ENCODE measurements at places on chromosomes 4 and X. TPM values are rescaled to one million over a fixed set of nuclear protein-coding genes. Genes with fewer than 3 reads are reported as not detected.

The TENT5D gene
- total RNA-seq = not detected

The RBM46 gene
- not detected for total RNA-seq

The SPARCL1 gene
- total RNA-seq = not detected

The SPANXC gene
- total RNA-seq = not detected

The SFRP2 gene
- total RNA-seq = not detected

The HTN3 gene
- total RNA-seq = not detected

The DTHD1 gene
- total RNA-seq = not detected

The PF4V1 gene
- total RNA-seq = not detected

DNA sequence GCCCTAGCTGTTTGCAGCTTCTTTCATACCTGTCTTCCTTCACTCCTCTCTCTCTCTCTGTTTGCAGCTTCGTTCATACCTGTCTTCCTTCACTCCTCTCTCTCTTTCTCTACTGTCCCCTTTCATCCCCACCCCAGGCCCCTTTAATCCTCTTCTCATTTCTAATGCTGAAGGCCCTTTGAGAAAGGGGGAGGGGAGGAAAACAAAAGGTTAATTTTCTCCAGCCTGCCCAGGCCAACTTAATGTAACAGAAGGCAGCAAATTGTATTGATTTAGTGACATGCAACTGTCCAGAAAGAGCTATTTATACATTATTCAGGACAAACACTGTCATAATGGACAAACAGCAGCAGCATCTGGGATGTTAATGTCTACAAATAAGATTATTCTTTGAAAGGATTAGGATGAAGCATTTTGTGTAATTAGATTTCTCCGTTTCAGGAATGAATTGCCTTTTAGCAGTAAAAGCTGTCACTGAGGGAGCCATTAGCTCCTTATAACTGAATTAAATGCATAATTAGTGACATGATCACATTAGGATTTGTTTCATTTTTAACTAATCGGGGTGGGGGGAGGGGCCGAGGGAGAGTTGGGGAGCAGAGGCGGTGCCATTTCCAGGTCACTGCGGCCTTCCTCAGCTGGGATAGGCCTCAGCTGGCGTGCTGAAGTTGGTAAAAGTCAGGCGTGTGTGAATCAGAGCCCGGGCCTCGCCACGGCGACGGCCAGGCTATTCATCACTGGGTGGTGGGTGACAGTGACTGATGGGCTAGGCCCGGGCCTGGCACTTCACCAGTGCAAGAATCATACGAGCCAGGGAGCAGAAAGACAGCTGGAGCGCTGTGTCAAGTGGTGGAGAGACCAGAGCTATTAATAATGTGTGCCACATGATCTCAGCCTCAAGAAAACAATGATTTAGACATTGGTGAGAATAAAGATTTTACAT, 174.5 kb downstream of the NKX6-1 start:
- no peak for DNase-seq

DNA sequence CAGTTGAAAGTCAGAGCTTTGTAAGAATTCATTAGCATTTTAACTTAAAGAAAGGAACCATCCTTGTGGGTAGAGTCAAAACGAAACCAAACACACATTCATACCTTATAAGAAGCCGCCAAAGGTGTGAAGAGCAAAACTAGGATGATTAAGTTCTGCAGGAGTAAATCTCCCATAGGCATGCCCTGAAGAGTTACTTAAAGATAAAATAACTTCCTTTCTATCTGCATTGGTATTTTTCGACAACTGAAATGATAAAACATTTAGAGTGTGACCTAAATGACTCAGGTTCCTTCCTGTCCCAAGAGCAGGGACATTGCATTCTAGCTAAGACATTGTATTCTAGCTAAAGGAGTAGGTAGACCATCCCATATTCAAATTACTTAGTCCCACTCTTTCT, 75.3 kb downstream of the BCOR start:
- DNase-seq = no peak

DNA sequence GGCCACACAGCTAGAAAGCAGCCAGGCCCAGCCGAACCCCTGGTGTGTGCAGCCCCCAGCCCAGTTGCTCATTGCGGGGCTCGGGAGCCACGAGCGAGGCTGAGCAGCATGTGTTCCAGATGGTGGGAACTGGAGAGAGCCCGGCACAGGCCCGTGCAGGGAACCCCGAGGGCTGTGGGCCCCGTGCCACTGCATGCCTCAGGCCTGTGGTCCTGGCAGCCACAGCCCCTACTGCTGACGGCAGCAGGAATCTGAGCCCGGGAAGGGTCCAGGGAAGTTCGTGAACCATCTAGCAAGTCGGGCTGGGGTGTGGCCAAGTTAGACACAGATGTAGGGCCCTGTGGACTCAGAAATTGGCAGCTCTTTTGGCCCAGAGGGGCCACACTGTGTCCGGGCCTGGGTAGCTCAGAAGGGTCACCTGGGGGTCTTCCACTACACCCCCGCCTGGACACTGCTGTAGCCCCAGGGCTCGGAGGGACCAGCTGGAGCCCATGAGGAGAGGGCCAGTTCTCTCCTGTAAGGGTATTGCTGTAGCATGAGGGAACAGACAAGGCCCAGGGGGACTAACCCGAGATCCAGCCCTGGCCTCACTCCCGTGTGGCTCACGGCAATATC, 12.1 kb downstream of the HTRA3 start:
- no peak for DNase-seq

DNA sequence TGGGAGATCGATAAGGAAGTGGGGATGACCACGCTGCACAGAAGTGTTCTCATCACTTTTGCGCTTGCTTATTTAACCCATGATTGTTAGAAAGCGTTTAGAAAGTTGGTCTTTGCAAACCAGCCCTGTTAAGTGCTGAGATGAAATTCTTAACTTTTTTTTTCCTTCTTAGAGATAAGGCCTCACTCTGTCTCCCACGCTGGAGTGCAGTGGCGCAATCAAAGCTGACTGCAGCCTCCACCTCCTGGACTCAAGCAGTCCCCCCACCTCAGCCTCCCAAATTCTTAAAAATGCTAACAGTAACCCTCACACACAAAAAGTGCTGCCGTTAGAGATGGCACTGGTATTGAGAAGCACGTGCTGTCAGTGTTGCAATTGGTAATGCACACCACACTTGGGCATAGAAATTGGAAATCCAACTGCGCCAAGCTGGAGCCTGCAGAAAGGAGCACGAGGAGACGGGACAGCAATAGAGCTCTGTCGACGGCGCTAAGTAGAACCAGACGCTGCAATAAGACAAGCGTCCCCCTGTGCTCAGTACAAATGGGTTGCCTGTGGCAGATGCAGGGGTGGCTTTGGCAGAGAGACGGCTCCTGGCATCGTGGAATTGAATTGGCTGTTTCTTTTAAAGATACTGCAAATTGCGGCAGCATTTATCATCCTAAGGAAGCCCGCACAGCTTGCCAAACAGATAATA, 113.4 kb downstream of the TBL1X start:
- DNase-seq = no peak

GRCh38 chrX:34653811-34654210, 3.3 kb downstream of the TMEM47 start:
- DNase-seq = peak; percentile 56

- DNase-seq = no peak
Observed at GRCh38 chr4:57588557-57588956, 478.4 kb upstream of the IGFBP7 start.

DNA sequence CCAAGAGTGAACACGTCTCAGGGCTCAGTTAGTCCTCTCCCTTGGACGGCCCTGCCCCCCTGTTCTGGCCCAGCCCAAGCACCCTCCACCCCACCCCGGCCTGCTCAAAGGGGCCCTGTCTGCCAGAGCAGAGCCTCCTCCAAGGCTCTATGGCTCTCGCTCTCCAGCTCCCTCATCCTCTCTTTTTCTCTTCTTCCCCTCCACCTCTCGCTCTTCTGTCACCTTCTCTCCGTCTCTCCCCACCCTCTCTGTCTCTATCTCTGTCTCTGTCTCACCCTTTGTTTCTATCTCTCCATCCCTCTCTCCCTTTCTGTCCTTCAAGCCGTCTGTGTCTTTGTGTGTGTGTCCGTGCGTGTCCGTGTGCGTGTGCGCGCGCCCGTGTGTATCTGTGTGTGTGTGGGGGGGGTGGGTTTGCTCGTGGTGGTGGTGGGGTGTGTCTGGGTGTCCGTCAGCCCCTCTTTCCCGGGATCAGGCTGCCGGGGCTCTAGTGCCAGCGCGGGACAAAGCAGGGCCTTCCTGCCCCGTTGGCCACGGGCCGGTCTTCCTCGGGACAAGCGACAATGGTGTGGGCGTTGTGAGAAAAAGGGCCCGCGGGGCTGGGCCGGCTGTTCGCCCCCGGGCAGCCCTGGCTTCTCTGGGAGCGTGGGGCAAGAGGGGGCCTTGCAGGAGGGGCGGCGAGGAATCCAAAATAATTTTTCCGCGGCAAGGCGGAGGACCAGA, 8.7 kb downstream of the FRG2 start:
- DNase-seq = no peak

DNA sequence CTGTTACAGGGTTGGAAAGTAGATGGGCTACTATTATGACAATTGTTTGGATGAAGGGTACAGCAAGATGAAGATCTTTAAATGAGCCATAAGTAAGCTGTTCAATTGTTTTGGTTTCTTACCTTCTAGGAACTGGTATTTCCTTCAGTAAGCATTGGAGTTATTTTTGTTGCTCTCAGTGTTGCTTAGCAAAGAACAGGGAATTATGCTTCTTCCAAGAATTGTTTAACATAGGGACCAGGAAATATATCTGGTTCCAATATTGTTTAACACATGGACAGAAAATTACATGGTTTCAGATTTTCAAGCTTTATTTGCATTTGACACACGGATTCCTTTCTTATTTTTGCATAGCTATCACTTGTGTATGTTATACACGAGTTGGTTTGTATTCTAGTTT, 1999.0 kb downstream of the ARAP2 start:
- DNase-seq = no peak

DNA sequence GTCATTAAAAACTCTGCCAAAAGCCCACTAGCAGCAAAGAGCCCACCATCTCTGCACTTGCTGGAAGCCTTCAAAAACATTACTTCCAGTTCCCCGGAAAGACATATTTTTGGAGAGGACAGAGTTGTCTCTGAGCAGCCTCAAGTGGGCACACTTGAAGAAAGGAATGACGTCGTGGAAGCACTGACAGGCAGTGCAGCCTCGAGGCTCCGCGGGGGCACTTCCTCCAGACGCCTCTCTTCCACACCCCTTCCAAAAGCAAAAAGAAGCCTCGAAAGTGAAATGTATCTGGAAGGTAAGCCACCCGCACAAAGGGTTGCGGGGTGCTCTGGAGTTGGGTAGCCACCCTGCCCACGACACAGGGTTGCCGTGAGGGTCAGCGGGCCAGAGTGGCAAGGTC, 25.9 kb downstream of the OFD1 start:
- DNase-seq = no peak

DNA sequence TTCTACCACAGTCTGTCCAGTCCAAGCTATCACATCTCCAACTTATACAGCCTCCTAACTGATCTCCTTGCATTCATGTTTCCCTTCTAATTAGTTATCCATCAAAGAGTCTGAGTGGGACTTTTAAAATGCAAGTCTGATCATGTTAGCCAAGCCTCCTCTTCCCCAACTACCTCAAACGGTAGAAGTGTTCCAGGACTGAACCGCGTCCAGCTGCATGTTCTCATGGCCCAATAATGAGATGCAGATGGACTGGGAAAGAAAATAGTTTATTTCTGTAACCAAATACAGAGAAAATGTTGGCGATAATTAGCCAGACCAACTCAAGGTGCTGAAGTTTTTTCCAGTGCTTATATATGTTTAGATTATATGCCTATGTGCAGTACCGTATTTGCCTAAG, 46.6 kb upstream of the PPP1R2C start:
- DNase-seq = no peak

- no peak for DNase-seq
Observed at GRCh38 chr4:99586797-99587196, 12.2 kb downstream of the MTTP start.

- peak; percentile 38 for DNase-seq
Observed at GRCh38 chr4:6908432-6909112, 1.1 kb upstream of the TBC1D14 start.

DNA sequence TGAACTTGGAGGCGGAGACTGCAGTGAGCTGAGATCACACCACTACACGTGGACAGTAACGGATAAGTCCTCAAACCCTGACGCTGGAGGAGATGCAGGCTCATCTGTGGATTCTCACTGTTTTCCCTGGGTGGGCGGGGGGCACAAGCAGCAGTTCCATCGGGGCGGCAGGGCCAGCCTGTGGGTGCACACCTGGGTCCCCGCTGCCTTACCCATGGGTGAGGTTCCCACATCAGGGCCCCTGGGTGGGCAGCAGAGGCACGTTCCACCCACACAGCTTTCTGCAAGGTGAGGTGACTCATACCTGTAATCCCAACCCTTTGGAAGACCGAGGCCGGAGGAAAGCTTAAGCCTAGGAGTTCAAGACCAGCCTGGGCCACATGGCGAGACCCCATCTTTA, 56.6 kb upstream of the MXD4 start:
- no peak for DNase-seq

DNA sequence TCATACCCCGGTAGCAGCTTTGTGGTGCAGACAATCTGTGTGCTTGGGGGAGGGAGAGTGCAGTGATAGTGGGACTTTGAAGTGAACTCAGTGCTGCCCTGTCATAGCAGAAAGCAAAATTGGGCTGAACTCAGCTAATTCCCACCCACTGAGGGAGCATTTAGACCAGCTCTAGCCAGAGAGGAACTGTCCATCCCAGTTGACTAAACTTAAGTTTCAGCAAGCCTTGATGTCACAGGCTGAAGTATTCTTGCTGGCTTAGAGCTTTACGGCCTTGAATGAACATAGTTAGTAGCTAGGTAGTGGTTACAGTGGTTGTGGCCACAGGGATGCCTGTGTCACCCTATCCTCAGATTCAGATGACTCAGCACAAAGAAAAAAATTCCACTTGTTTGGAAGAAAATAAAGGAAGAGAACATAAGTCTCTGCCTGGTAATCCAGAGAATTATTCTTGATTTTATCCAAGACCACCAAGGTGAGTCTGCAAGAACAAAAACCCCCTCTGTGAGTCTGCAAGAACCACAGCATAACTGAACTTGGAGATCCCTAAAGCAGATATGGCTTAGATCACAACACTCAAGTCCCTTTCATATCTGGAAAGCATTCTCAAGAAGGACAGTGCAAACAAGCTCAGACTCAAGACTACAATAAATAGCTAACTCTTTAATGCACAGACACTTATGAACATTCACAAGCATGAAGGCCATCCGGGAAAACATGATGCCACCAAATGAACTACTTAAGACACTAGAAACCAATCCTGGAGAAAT, 39.4 kb downstream of the ADH7 start:
- DNase-seq = no peak

GRCh38 chr4:86449746-86450588, 90.1 kb upstream of the MAPK10 start:
- no peak for DNase-seq

DNA sequence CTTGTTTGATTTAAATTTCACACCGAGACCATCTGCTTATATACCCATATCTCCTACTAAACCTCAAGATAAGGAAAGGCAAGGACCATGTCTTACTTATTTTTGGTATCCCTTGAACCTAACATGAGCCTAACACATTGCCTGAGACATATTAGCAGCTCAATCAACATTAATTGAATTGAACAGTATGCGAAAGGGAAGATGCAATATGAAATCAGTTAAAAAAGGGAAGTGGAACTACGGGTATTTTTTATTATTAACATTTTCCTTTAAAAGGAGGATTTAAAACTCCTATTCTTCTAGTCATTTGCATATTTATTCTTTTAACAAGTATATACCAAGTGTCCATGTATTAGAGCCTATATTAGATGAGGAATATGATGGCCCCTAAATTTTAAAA, 197.0 kb downstream of the CAMK2D start:
- no peak for DNase-seq

GRCh38 chrX:121389976-121390714, 342.7 kb downstream of the GLUD2 start:
- DNase-seq = no peak
